ENCODE measurements at places on chromosomes 2 and 18.

DNA sequence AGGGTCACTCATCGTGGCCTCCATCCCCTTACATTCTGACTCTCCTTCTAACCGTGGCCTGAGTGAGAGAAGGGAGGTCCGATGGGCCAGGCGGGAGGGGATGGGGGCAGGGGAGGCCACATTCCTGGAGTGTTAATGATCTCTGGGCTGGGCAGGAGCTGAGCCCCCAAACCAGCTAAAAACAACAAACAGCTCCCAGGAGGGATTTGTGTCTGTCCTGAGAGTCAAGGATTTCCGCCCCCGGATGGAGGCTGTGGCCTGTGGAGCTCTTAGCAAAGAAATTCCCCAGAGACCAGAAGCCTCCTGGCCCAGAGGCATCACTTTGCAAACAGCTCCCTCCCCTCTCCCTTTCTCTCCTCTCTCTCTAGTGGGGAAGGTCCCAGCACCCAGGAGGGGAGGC is 23.5 kb downstream of the EMX1 start:
- no peak for DNase-seq

GRCh38 chr2:136323935-136324334 is 206.0 kb upstream of the CXCR4 start:
- DNase-seq = no peak

DNA sequence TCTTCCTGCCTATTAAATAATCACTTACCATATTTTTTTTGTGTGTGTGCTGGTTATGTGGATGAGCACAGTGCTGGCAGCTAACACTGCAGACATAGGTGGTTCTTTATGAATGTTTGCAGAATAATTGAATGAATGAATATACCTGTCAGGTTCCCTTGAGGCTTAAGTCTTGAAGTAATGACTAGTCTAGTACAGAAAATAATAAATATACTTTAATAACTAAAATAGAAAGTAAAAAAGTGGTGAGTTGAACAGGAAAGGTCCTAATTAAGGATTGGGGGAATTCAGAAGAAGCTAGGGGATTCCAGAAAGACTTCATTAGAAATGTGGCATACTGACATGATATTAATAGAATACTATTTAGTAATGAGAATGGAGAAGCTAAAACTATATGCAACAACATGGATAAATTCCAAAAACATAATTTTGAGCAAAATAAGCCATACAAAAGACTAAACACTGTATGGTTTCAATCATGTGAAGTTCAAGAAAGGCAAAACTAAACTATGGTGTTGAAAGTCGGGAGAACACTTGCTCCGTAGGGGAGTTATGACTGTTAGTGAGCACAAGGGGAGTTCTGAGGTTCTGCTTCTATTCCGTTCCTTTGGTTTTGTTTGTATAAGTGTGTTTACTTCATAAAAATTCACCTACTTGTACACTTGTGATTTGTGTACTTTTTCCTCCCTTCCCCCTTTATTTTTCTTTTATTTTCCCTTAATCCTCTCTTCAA is 464.6 kb downstream of the MTX2 start:
- no peak for DNase-seq

DNA sequence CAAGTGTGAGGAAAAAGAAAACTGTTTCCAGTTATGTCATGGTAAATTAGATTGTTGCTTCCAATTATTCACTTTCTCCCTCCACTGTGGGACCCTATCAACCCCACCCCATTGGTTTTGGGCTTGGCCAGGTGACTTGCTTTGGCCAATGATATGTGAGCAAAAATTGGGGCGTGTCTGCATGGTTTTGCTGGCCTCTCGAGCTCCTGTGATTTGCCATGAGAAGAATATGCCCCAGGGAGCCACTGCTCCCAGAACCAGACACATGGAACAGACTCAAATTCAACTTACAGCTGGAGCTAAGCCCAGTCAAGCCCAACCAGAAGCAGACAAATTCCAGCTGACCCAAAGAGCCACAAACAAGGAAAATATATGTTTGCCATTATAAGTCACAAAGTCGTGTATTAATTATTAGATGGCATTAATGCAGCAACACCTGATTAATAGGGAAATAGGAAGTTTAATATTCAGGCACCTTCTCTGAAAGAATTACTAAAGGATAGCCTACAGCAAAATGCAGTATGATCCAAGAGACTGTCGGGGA is 248.9 kb downstream of the ANAPC1 start:
- DNase-seq = no peak

DNA sequence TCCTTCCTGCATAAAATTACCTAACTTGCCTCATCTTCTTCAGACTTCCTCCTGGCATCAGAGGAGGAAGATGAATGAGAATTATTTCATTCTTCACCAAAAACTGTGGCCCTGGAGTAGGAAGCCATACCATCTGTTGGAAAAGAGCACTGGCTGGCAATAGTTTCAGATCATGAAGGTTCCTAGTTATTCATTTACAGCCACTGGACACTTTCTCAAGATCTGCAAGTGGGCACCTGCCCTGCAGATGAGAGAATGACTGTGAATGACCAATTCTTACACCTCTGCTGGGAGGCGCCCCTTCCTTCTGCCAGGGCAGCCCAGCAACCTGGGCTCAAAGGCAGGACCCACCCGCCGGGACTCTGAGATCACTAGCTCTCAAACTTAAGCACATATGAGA is 13.0 kb downstream of the DIPK1C start:
- DNase-seq = no peak

DNA sequence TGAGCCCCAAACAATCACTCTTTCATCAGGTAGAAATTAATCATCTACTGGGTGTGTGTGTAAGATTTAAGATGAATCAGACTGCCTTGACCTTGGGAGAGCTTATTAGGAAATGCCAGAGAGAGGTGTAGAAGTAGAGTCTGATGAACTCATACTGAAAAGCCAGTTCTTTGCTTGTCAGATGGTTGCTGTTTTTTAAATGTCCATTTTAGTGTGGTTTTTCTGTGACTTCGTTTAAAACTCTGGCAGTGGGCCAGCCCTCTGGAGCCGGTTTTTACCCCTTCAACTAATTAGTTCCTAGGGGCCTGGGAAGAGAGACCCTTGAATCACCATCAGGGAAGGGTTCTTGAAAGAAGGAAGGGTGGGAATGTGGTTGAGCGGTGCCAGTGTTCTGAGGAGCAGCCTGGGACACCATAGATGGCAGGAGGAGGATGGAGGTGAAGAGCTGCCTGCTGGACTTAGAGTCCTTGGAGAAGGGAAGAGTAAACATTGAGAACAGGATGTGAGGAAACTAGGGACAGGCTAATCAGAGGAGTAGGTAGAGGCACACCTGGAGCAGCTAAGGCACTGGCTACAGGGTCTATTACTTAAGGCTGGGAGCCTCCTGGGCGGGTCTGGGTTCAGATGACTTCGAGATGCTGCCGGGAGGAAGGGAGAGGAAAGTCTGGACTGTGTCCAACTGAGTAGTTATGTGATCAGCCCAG is 66.1 kb downstream of the LRRFIP1 start:
- DNase-seq = no peak

GRCh38 chr2:195507447-195508138 is 149.4 kb upstream of the SLC39A10 start:
- DNase-seq = no peak

DNA sequence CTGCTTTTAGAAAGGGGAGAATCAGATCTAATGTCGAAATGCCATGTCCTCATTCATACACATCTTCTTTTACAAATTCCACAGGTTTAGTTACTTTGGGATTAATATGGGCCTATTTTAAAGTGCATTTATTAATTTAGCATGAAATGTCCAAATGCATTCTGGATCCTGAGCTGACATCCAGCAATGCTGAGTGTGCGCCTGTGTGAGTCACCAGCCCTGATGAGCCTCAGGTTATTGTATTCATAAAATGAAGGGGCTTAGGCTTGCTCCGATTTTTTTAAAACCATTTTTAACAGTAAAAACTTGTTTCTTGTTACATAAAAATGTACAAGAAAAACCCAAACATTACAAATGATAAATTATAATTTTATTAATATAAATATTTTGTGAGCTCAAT is 94.1 kb downstream of the SH3YL1 start:
- no peak for DNase-seq

GRCh38 chr2:69191634-69192033 is 178.7 kb downstream of the ANTXR1 start:
- DNase-seq = no peak

- DNase-seq = no peak
Observed at GRCh38 chr2:16288371-16289112, 348.2 kb downstream of the MYCN start.

DNA sequence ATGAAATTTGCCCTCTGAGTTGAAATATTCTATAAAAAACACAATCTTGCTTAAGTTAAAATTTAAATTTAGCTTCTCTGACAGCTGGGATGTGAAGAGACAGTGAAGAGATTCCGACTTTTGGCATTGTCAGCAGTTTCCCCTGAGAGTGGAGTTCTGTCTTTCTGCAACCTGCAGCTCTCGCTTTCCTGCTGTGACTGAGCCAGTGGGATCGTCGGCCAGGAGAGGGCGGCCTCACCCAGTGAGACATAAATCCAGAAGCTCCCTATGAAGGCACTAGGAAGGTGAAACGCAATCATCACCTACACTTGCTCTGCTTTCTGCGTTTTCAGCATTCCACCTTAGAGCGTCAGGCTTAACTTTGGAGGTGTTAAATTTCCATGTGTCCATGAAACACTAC is 75.4 kb upstream of the HNMT start:
- no peak for DNase-seq

DNA sequence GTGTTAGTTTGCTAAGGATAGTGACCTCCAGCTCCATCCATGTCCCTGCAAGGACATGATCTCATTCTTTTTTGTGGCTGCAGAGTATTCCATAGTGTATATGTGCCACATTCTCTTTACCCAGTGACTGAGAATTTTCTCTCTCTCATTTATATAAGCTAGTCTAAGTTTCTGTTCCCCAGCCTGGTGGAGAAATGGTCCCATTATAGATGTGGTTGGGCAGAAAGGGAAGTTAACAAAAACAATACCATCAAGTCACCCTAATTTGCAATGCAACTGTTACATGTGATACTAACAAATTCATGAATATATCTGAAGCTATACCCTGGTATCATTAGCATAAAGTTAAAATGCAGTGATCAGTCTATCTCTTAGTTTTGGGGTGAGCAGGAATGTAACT is 54.0 kb downstream of the DNER start:
- no peak for DNase-seq

DNA sequence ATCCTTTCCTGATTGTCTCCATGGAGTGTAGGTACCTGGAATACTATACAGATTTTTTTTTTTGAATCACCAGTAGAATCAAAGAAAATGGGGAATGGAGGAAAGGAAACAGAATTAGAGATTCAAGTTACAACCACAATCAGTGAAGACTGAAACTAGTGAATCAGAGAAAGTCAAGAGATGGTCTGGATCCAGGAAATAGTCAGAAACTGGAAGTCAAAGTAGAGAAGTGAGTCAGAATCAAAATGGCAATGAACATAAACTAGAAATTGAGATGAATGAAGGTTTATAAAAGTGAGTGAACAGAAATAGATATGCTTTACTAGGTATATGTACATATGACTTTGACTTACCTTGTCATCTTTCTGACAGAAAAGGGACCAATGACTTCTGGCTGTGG is 579.0 kb downstream of the PLCL1 start:
- no peak for DNase-seq

All from activated CD8-positive, alpha-beta memory T cell treated with anti-CD3 and anti-CD28 coated beads, Interleukin-2, amount 50 U/mL, for 4 hours (primary cell).